Fibroblast of skin of abdomen (primary cell): ENCODE measurements at places on chromosomes 6 and 20.

- DNase-seq: peak; percentile 79
Measured at GRCh38 chr6:168908887-168909286, 344.8 kb downstream of the THBS2 start.

GRCh38 chr6:22091424-22091948, 205.3 kb downstream of the PRL start:
- DNase-seq: no peak

GRCh38 chr6:18489335-18489734, 102.2 kb downstream of the RNF144B start:
- DNase-seq: no peak

DNA sequence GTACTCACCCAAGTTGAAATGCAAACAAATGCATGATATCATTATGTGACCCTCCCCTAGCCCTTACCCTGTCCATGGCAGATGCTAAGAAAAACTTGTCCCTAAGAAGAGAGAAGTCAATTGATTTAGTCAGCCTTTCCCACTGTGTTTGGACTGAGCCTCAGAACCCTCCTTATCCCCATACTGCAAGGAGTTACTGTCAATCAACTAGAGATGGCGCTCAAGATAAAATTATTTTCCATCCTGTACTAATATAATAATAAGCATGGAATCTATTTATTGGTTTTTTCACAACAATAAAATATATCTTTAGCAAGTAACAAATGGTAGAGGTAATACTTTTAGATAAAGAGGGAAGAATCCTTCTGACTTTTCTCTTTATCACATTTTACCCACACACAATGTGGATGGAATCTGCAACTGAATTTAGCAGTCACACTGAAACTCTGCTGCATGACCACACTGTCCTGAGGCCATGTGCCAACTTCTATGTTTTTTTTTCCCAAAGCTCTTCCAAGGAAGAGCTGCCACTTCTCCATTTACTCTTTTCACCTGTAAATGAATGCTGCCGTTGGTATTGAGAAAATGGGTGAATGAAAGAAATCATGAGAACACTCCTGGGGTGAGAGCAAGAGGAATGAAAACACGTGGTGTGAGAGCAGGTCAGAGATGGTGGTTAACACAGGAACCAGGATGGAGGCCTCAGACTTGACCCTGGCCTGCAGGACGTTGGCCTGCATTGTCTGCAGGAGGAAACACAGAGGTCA, 10.5 kb downstream of the NT5E start:
- DNase-seq: no peak

- no peak for DNase-seq
Measured at GRCh38 chr20:56835829-56836550, 206.9 kb downstream of the TFAP2C start.

DNA sequence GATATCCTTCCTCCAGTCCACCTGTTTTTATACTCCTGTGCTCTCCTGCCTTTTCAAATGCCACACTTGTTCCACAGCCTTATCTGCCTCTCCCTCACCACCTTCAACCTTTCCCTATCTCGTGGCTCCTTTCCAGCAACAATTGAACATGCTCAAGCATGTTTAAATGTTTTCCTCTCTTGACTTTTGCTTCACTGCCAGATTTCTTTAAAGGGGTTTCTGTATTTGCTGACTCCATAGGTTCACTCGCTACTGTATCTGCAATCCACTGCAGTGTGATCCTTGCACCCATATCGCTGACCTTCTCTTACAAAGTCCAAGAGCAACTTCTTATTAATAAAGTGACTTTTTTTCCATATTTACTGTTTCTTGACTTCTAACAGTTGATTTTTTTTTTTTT, 11.2 kb upstream of the GMNN start:
- no peak for DNase-seq

- peak; percentile 18 for DNase-seq
Measured at GRCh38 chr6:25254671-25255070, 24.5 kb upstream of the CARMIL1 start.

DNA sequence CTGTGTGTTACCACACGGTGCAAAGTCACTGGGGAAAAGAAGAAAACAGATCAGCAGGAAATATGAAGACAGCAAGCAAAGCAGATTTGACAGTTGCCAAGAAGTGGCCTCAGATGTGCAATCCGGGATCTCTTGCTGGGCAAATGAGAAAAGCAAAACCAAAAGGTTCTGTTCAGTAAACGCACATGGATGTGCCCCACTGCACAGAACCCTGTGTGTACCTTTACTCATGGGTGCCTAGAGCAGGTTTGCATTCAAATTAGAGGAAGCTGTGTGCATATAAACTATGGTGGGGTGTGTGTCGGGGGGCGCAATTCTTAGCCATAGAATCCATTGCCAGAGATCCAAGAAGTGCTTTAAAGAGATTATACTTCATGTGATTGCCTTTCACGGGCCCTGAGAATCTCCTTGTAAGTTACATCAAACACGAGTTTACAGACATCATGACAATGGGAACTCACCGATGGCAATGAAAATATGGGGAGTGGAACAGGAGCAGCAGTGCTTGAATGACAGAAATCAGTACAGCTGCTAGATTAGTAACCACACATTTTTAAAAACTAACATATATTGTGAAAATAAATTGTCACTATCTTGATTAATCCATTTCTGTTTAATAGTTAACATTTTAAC, 154.3 kb downstream of the ADGRG6 start:
- no peak for DNase-seq

GRCh38 chr6:41974281-41974825, 32.7 kb upstream of the CCND3 start:
- DNase-seq: no peak

GRCh38 chr6:14658886-14659561, 541.5 kb downstream of the CD83 start:
- peak; percentile 46 for DNase-seq

DNA sequence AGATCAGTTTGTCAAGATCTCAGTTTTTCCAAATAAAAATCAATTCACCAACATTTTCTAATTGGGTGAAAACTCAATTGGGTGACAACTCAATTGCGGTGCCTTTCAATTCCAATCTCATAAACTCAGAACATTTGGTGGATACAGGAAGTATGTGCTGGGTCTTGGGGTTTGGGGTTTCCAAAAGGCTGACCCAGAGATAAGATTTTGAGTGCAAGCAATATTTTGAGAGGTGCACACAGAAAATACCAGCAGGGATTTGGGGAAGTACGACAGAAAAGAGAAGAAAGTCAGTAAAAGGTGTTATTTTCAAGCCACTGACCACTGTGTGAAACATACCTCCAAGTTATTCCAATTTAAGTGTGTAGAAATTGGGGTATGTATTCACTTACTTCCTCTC, 258.0 kb downstream of the PHACTR1 start:
- DNase-seq: no peak

GRCh38 chr6:144316862-144317195, 31.7 kb downstream of the UTRN start:
- no peak for DNase-seq

DNA sequence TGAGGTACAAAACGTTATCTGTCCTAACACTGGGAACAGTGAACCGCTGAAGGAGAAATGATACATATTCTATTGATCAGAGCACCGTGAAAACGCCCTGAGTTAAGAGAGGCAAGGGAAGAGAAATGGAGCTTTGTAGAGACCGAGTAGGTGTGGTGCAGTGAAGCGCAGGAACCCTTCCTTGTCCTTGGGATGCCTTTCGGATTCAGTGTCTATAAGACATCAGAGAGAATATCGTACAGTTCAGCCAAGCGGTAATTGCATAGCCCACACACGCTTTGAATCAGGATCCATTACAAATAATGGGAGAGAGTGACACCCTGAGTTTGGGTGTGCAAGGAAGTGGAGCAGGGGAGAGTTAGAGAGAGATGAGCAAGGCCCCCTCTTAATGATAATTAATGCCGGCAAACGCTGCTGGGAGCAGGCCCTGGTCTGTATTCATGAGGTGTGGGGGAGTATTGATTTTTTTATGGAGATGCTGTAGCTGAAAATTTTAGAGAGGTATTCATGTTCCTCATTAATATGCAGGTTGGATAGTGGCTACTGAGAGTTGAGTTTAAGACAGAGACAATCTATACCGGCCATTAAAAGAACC, 20.7 kb downstream of the NOX3 start:
- DNase-seq: no peak

- DNase-seq: no peak
Measured at GRCh38 chr6:55977959-55978665, 102.7 kb upstream of the BMP5 start.

DNA sequence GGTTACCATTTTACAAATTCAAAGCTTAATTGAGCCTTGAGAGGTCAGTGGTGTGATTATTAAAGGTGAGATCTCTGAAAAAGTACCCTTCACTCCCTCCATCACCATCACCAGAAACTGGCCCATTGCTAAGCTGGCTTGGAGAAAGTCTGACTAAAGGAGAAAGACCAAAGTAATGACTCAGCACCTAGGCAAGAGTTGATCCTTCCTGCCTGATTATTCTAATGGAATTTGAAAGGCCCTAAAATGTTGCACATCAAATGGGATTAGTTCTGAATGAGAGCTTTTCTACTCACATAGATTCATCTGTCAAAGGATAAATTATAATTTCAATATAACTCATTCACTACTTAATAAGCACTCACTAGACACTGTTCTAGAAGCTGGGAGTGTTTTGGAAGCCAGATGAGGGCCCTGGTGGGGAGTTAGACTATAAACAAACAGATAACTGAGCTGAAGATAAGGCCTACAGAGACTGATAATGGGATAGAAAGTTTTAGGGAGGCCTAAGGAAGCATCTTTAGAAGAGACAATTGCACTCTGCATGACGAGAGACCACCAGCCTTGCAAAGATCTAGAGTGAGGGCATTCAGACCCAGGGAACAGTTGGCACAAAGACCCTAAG, 366.7 kb downstream of the SYNE1 start:
- peak; percentile 65 for DNase-seq

GRCh38 chr6:134994431-134994830, 44.5 kb upstream of the ALDH8A1 start:
- no peak for DNase-seq

DNA sequence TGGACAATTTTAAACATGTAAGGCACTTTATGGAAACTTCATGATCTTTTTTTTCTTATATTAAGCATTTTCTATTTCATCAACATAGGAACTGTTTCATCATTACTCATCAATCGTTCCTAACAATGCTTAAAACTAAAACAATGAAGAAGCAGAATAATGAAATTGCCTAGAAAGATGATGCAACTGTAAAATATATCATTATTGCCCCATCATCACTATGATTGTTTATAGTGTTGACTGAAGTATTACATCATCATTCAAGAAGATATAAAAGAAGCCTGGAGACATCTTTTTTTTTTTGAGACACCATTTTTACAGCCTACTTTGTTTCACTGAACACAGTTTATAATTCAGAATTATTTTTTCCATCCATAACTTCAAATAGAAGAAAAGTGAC, 147.2 kb downstream of the TRDN start:
- no peak for DNase-seq

DNA sequence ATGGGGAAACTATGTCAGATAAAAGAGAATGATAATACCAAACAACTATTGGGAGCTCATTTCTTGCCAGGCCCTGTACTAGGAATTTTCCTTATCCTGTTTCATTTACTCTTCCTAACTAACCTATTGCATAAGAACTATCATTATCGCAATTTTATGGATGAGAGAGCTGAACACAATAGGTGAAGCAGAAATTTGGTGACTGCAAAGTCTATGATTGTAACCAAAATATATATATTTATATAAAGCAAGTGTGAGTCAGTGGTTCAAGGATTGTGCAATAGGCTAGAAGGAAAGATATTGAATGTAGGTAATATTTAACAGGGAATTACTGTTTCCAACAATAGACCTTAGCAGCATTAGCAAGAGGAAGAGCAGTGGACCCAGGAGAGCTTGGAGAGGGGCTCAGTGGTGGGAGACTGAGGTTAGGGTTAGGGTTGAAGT, 181.1 kb upstream of the TENT5A start:
- DNase-seq: no peak

DNA sequence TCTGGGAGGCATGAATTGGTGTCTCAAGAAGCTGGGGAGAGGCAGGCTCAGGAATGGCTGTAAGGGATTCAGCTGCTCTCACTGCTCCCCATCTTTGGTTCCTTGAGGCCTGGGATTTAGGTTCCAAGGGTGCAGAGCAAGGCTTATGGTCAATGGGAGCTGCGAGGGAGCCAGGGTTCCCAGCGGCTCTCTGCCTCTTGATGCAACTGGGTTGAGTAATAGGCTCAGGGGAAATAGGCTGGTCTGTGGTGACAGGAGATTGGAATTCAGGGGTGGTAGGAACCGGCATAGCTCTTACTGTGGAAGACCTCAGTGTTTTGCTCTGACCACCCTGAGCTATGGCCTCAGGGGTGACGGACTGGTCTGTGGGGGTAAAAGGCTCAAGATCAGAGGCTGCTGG, 13.0 kb upstream of the NRM start:
- DNase-seq: no peak

- DNase-seq: no peak
Measured at GRCh38 chr20:64072498-64073063, 6.7 kb downstream of the RGS19 start.

DNA sequence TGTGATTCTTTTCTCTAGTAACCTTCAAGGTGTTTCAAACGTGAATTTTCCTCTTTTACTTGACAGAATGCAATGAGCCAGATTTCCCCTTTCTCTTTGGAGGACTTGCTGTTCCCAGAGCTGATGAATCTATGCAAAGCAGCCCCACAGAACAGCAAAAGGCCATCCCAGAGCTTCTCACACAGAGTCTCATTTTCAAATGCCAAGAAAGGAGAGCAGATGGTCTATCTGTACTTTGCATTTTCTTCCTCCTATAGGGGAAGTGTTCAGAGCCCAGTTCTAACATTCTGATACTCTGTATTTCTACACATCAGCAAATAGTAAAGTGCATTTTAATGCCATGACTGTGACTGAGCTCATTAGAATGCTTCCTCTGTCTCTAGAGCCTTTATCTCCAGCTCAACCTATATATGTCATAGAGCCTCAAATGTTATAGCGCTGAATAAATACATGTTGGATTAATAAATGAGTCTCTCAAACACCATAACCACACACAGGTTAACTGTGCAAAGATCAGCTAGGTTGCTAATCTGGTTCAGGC, 81.8 kb upstream of the EYA4 start:
- DNase-seq: peak; percentile 16

GRCh38 chr6:107045826-107046675, 18.1 kb downstream of the MTRES1 start:
- no peak for DNase-seq

DNA sequence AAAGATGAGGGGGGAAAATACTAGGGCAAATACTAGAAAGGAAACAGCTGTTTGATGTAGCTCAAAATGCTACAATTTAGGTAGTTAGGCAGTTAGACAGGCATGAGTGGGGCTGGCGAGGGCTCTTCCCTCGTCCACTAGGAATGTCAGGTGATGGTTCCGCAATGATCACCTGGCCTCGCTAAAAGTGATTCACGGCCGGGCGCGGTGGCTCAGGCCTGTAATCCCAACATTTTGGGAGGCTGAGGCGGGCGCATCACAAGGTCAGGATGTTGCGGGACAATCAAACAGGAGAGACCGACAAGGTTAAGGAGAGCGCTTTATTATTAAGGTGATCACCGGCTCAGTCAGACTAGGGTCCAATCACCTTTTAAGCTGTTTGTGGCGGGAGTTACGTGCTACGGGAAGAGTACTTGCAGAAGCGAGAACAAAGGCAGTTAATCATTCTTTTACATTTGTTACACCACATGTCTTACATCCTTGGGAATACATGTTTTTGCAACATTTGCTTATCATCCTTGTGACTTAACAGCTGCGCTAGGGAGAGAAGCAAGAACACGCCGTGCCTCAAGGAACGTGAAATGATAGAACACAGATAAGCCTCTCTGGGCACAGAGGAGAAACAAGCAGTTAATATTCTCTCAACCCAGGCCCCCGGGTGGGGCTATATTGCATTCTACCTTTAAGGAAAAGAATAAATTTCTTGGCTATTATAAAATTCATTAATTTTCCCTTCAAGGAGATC, 1025.4 kb downstream of the EYS start:
- DNase-seq: no peak
